ENCODE measurements at places on chromosomes 5 and 9. TPM values are rescaled to one million over a fixed set of nuclear protein-coding genes. Genes with fewer than 3 reads are reported as not detected.

The RASGRF2 gene
- 5.4 TPM for total RNA-seq

The SMIM33 gene
- not detected for total RNA-seq

The SUSD3 gene
- total RNA-seq, result 4.8 TPM

The ALG2 gene
- total RNA-seq, result 39.2 TPM

The TIMD4 gene
- not detected for total RNA-seq

The TERT gene
- total RNA-seq, result not detected

The SPINK4 gene
- total RNA-seq, result not detected

The ABCA1 gene
- 49.0 TPM for total RNA-seq

The GPX3 gene
- total RNA-seq, result 1,259 TPM

The GAS1 gene
- 16.8 TPM for total RNA-seq

The OR1Q1 gene
- total RNA-seq, result not detected

The RAPGEF1 gene
- total RNA-seq, result 144 TPM

The ZNF879 gene
- 6.7 TPM for total RNA-seq

The ZNF483 gene
- total RNA-seq, result 8.7 TPM

The SV2C gene
- total RNA-seq, result 0.32 TPM

The FAM78A gene
- 14.8 TPM for total RNA-seq

The TLR4 gene
- 45.9 TPM for total RNA-seq

The SPATA31E1 gene
- total RNA-seq, result not detected

The TNFSF8 gene
- total RNA-seq, result 3.8 TPM
